ENCODE measurements at places on chromosomes 13 and 19.
A peak's percentile ranks its signal among the peaks of the same experiment; 100 is the strongest.

GRCh38 chr19:17183858-17184321 is 31.3 kb upstream of the USE1 start:
- no peak for DNase-seq

DNA sequence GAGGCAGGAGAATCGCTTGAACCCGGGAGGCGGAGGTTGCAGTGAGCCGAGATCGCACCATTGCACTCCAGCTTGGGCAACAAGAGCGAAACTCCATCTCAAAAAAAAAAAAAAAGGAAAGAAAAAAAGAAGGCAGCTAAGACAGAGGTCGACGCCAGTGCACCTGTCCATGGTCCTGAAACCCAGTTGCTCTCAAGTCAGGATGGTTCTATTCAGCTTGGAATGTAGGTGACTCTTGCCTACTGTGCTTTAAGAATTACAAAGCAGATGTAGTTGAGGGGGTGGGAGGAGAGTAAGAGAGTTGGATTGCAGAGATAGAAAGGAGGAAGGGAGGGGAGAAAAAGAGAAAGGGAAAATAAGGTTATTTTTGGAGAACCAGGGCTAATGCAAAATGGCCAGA is 18.7 kb downstream of the CACNG7 start:
- no peak for DNase-seq

DNA sequence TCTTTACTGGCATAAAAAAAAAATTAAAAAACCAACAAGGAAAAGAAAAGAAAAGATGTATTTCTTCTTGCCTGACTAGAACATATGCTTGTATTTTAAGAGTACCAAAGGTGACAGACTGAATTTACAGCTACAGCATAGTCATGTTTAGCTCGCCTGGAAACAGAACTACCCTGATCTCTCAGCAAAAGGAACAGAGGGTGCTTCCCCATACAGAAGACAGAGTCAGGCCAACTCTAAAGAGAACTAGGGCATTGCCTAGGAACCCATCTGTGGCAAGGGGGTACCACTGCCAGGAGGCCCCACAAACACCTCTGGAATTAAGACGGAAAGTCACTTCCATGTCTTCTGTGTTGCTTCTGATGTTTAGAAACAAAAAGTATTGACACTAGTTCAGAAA is 252.1 kb upstream of the STARD13 start:
- DNase-seq, result no peak

GRCh38 chr19:7900401-7900870 is 3.2 kb upstream of the MAP2K7 start:
- no peak for DNase-seq

DNA sequence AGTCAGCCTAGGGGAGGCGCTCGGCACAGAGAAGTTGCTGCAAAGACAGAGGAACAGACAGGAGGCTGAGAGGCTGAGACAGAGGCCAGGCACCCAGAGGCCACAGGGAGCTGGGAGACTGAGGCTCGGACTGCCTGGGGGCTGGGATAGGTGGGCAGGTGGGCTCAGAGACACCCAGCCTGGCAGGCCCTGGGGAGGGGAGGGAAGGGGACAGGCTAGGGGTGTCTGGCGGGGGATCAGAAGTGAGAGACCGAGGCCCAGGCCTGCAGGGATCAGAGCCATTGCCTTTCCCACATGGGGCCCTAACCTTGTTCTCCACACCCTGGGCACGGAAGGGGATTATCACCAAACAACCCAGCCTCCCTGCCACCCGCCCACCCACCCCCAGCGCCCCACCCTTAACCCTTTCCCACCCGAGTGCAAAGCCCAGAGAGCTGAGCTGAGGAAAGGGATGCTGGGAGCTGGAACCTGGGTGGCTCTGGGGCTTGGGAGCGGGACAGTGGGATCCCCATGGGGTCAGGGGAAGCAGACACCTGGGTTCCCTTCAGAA is 1.3 kb downstream of the NTN5 start:
- no peak for DNase-seq

GRCh38 chr13:63190742-63191141 is 1775.1 kb upstream of the PCDH20 start:
- peak; percentile 62 for DNase-seq

DNA sequence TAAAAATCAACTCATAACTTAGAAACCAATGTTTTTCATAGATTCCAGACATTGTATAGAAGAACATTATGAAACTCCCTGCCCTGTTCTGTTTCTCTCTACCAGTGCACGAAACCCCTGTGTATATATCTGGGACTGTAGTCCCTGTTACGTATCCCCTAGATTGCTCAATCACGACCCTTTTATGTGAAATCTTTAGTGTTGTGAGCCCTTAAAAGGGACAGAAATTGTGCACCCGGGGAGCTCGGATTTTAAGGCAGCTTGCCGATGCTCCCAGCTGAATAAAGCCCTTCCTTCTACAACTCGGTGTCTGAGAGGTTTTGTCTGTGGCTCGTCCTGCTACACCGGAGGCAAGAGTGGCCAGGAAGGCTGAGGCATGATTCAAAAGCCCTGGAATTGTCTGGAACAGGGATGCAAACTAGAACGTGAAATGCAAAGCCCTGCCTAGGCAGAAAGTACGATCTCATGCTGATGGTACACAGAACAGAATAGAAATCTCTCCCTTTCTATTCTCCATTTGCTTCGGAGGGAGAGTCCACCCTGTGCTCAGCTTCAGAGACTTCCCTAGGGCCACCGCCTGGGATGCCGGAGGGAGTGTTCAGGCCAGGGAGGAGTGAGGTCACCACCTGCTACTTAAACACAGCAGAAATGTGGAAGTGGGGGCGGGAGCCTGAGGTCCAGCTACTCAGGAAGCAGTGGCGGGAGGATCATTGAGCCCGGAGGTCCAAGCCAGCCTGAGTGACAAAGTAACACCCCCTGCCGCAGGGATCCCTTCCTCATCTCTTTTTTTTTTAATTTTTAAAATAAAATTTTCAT is 758 bp upstream of the ZNF888 start:
- DNase-seq, result no peak

GRCh38 chr13:73900591-73900990 is 233.6 kb downstream of the KLF12 start:
- no peak for DNase-seq

DNA sequence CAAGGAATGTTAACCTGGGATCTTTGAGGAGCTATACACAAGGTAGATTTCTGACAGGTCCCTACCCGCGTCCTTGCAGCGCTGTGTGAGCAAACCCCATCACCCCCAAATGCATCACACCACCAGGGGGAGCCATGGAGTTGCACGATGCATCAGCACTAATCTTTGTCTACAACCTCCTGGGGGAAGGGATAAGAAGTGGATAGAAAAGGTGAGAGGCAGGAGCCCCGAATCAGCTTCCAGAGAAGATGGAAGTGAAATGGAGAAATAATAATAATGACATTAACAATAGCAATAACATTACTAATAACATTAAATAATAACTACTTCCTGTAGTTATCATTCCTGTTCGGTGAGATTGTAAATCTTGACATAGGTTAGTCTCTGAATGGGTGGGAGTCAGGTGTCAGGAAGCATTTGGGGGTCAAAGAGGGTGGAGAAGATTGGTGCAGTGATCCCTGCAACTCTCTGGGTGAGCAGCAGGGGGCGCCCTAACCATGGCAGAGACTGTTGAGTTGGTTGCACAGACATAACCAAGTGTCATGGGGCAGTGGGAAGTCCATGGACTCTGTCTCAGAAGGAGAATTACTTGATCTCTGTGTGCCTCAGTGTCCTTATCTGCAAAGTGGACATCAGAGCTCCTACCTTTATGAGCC is 16.5 kb downstream of the SIGLEC7 start:
- no peak for DNase-seq
